ENCODE measurements at places on chromosomes 1 and 21.

- no peak for DNase-seq
These were observed 152.5 kb downstream of the DISC1 start for GRCh38 chr1:231779081-231779480.

DNA sequence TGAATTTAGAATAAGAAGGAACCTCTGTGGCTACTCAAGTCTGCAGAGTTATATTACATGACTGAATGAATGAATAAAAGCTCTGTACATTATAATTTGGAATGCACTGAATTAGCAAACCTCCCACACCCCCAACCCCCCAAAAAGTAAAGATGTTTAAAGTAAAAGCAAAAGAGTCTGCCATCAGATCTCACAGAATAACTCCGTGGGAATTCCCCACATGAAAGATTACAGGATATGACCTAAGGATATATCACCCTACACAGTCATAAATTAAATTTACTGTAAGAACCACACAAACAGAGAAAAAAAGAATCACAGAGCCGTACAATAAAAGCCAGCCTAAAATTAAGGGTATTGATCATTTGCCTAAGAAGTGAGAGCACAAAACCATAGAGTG, 587.3 kb downstream of the PTPRC start:
- DNase-seq, result no peak

DNA sequence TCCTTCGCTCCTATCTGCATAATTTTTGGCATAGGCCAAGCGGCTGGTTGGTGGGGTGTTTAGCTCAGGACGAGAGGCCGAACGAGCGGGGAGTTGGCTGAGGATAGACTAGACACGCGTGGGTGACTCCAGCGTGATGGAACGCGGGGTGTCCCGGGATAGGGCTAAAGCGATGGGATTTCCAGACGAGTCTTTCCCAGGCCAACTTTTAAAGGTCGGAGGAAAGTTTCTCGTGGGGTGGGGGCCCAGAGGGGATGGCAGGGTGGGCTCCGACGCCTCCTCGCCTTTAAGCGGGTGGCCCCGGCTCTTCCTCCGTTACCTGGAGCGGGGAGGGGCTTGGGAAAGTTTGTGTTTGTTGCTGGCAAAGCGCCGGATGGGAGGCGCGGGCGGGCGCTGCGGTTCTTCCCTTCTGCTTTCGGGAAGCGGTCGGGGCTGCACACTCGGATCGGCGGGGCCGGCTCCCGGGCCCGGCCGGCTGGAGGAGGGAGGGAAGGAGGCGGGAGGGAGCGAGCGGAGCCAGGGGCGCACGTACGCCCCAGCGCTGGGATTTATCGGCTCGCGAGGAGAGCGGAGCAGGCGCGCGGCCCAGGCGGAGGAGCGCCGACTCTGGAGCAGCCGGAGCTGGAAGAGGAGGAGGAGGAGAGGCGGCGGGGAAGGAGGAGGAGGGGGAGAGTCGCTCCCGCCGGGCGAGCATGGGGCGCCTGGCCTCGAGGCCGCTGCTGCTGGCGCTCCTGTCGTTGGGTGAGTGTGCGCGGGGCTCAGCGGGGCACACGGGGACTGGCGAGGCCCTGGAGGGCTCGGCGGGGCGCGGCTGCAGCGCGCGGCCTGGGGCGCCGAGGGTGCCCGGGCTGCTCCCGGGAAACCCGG, at the start of gene PTGFRN:
TSS of gene PTGFRN (plus strand) at position 405 of the 867 bp plus-strand sequence. CDS start at position 693, 288 bp downstream.
- peak; percentile 22 for DNase-seq

DNA sequence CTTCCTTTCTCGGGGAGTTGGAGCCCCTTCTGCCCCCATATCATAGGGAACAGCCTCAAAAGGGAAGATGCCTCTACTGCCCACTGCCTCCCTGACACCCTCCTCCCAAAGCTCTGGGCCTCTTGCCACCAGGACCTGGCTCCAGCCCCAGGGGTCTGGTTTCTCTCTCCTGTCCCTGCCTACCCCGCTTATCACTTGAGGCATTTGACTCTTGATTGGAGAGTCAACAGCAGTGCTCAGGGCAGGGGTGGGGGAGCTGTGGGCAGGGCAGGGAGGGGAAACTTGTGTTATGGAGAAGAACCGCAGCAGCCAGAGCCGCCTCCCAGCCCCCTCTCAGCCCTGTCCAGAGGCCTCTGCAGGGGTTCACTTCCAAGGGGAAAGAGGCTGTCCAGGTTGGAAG, 573 bp downstream of the TRIM63 start:
- no peak for DNase-seq

DNA sequence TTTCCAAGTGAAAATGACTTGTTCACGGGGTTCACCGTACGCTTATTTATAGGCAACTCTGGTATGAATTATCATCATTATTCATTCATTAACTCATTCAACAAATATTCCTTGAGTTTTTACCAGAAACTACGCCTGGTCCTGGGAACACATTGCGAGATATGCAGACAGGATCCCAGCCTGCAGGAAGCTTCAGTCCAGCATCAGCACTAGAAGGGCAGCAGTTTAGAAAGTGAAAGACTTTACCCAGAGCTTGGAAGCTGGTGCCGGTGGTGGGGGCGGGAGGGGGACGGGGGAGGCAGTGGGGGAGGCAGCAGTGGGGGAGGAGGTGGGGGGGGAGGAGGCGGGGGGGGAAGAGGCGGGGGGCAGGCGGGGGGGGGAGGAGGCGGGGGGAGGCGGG, 55.9 kb downstream of the SETD4 start:
- DNase-seq, result no peak

DNA sequence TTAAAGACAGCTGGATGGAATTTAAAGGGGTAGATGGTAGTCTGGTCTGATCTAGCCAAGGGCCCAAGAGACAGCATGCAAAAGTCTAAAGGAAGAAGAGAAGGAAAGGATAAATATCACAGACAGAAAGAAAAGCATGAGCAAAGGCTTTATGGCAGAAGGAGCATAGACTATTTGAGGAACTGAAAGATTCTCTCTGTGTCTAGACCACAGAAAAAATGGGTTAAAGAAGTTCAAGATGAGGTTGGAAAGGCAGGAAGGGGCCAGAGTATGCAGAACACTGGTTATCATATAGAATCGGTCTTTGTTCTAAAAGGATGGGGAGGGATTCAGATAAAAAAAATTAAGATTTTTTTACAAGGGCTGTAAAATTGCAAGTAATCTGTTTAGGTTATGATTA, 136.8 kb upstream of the SGIP1 start:
- no peak for DNase-seq

- no peak for DNase-seq
These were observed 58.0 kb downstream of the RBM11 start for GRCh38 chr21:14273736-14274538.

- DNase-seq, result no peak
These were observed 68.5 kb downstream of the GIPC2 start for GRCh38 chr1:78114034-78114956.

DNA sequence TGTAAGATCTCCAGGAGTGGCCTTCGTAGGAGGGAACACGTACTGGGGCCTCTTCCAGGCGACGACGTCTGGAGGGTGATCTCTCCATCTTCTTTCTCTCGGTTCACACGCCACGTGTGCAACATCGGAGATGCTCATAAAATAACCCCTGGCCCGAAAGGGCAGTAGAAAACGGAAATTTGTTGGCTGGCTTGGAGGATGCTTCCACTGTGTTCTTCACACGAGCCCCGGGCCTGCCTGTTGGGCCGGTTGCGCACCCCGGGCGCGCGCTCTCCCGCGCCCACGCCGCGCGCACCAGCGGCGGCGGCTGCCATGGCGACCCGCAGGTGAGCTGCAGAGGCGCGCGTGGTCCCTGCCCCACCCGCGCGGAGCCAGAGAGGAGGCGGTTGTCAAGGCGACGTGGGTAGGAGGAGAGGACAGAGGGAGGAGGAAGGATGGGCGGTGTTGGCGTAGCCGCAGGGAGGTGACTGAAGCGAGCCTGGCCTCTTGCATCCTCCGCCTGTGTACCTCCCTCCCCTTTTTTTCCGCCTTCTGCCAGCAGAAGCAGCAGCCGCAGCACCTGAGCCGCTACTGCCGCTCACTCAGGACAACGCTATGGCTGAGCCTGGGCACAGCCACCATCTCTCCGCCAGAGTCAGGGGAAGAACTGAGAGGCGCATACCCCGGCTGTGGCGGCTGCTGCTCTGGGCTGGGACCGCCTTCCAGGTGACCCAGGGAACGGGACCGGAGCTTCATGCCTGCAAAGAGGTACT, at the start of gene ELAPOR1:
TSS of gene ELAPOR1 (plus strand) at position 526 of the 752 bp plus-strand sequence. CDS start at position 595, 69 bp downstream.
- peak; percentile 84 for DNase-seq

- no peak for DNase-seq
These were observed 11.8 kb downstream of the CEPT1 start for GRCh38 chr1:111151838-111152237.

DNA sequence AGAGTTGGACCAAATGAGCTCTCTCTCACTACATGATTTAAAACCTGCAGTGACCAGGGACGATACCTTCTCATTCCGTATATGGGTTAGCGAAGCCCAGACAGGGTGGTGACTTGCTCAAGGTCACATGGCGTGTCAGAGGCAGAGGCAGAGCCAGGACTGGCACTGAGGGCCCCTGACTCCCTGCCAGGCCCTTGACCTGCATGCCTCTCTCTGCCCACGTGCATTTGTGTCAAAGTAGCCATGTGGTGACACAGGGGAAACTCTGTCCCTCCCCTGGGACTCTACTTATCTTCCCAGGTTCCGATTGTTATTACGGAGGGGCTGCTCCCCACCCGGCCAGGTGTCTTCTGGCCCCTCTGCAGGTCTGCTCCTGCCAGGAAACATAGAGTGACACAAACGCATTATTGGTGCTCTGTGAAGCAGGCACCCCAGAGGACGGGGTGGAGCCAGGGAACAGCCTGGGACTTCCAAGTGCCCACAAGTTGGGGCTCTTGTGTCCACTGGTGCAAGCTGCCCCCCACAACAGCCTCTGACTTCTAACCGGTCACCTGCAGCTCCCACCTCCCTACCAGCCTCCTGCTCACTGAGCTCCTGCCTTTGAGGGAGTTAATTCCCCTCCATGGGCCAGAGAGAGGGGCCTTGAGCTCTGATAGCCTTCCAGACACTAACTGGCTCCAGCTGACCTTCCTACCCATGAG, 7.3 kb upstream of the TINAGL1 start:
- DNase-seq, result no peak

DNA sequence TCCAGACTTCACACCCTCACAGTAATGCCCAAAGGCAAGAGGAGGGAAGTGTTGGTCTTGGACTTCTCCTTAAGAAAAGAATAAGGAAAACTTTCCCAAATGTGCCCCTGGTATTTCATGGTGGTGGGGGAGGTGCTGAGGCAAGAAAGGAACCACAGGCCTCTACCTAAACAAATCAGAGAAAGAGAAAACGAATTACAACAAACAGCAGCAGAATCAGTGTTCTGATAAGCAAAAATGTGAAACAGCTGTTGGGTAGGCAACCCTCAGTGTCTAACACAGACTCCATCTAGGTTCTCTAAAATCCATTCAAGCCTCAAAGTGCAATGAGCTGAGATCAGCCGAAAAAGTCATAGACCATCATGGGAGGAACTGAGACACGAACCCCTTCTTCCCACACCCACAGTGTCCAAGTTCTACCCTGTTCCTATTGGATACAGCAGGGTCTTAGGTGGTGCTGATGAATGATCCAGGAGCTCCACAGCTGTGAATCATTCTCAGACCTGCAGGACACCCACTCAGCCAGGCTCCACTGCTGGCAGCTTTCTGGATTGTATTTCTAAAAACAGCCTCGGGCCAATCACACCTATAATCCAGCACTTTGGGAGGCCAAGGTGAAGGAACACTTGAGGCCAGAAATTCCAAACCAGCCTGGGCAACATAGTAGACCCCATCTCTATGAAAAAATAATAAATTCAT, 149.1 kb downstream of the PLPP3 start:
- DNase-seq, result no peak

- DNase-seq, result no peak
These were observed 55.8 kb upstream of the BOLA1 start for GRCh38 chr1:149843431-149844041.

- DNase-seq, result no peak
These were observed 66.1 kb downstream of the HTR6 start for GRCh38 chr1:19730793-19731192.

DNA sequence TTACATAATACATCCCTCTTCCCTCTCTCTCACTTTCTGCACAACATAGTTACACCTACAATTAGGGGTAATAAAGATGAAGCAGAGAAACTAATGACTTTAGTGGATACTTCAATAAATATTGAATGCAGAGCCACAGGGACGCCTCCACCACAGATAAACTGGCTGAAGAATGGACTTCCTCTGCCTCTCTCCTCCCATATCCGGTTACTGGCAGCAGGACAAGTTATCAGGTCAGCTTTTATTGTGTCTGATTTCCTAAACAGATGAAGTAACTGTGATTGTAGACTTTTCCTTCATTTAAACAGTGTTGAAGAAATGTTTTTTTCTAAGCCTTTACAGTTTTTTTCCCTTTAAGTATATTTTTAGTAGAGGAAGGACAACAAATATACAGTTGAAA, 281.6 kb downstream of the TPR start:
- no peak for DNase-seq

GRCh38 chr1:164641353-164641730, 82.4 kb downstream of the PBX1 start:
- no peak for DNase-seq

GRCh38 chr1:216330262-216330661, 93.0 kb downstream of the USH2A start:
- no peak for DNase-seq

DNA sequence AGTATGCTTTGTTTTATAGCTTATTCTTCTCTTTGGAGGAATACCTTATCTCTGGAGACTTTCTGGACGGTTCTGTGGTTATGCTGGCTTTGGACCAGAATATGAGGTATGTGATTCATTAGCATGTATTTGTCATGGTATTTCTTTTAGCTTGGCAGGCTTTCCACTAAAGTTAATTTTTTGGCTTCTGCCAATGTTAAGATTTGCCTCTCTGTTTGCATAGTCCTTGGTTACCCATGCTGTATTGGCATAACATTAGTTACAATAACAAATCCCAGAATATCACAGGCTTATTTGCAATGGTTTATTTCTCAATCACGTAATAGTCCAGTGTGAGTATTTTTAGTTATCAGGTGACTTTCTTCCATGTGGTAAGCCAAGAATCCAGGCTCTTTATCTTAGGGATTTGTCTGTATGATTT, 9.7 kb downstream of the ZMPSTE24 start:
- DNase-seq, result no peak

- no peak for DNase-seq
These were observed 15.9 kb downstream of the COL8A2 start for GRCh38 chr1:36109041-36109679.

DNA sequence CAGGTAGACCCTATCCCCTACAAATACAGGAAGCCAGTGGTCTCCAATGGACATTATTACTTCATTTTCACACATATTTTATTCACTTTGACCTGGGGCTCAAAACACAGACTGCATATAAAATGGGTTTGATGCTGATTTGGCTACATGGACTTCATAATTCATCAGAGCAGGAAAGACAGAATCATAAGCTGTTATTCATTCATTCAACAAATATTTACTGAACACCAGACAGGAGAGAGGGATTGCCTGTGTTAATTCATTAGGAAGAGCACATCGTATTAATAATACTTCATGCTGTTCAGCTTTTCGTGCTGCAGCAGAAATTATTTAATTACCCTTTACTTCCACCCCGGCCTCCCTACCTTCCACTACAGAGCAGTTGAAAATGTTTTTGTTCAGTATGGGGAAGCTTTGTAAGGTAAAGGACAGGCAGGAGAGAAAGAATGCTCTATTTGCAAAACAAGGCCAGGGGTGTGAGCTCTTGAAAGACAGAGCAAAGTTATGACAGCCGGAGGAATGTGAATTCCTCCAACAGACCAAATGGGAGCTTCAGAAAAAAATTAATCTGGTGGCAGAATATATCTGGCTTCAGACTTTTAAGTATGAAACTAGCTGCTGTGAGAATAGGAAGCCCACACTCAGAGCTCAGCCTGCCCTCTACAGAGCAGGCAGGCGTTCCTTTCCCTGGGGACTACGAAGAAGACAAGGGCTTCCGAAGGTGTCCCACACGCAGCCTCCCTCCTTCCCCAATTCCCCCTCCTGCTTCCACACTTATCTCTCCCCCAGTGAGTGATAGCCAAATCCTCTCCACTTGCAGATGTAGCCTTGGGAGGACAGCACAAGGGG, 58.0 kb downstream of the MDM4 start:
- DNase-seq, result no peak

Data from activated naive CD4-positive, alpha-beta T cell treated with anti-CD3 and anti-CD28 coated beads, Interleukin-2, amount 50 U/mL, for 72 hours (primary cell).